Stimulated activated CD8-positive, alpha-beta memory T cell treated with anti-CD3 and anti-CD28 coated beads, Interleukin-7, amount 100 ng/mL, for 1 hour (primary cell): ENCODE measurements at places on chromosomes 4 and X.

- no peak for DNase-seq
Observed at GRCh38 chrX:633985-634958, 3.7 kb downstream of the SHOX start.

DNA sequence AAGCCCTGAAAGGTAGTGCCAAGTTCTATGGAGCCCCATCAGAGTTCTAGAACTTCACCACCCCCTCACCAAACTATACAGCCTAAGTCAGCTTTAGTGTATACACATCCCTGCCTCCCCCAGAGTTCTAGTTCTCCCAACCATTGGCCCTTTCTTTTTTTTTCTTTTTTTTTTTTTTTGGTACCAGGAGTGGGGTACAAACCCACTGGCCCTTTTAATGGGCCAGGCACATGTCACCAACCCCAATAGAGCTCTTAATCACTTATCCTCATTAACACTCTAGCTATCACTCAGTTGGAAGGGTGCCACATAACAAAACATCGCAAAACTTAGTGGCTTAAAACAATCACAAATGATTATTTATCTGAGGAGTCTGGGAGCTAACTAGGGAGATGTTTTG is 588.6 kb downstream of the BCOR start:
- no peak for DNase-seq

DNA sequence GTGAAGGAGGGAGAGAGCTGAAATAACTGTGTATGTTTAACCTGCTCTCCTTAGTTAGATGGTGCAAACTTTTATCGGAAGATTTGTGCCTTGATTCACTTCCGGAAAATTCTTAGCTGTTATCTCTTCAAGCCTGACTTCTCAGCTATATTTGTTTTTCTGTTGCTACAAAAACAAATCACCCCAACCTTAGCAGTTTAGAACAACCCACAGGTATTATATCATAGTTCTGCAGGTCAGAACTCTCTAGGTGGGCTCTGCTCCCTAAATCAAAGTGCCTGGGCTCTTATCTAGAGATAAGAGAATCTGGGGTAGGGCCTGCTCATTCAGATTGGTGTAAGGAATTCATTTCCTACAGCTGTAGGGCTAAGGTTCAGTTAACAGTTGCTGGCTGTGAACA is 15.1 kb upstream of the CEP135 start:
- DNase-seq, result no peak

DNA sequence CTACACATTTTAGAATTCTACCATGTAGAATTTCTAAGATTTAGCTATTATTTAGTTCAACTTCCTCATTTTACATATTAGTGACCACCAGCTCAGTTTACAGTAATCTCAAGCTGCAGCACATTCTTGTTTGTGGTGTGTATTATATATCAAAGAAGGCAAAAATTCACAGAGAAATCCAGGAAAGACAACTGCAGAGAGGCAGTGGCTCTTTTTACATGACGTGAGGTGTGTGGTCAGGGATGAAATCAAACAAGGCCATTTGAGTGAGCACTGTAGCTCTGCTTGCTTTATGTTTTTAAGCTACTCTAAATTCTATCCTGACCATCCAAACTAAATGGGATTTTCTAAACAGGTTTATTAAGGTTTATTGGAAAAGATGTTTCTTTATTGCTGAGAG is 71.1 kb downstream of the COL25A1 start:
- DNase-seq, result no peak

GRCh38 chr4:108852691-108853090 is 89.8 kb upstream of the ETNPPL start:
- DNase-seq, result no peak

DNA sequence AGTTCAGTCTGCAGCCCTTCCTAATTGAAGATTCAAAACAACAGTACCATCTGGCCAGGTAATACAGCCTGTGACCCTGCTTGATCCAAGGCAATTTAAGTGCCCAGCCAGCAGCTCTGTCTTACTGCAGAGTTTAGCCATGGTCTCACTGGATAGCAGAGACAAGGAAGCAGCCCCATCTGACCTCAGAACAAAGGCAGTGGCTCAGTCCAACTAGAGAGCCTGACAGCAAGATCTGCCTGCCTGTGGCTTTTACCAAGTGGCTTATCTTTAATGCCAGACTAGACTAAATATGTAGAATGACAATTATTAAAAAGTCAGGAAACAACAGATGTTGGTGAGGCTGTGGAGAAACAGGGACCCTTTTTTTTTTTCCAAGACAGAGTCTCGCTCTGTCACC is 293.4 kb downstream of the DTHD1 start:
- DNase-seq, result no peak

DNA sequence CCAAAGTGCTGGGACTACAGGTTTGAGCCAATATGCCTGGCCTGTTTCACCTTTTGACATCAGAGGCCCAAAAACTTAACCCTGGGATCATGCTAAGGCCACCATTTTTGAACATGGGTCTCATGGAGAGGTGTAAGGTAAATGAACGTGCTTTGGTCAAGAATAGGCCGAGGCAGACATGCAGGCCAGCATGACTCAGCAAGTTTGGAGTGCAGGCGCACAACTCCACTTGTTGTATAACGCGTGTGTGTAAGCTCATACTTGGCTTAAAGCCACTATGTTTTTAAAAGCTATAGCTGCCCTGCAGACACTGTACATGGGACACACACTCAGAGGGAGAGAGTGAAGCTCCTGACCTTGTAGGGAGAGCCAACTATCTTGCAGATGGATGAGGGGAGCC is 43.8 kb upstream of the HPSE start:
- no peak for DNase-seq

GRCh38 chr4:90996813-90997212 is 869.6 kb downstream of the CCSER1 start:
- DNase-seq, result no peak

DNA sequence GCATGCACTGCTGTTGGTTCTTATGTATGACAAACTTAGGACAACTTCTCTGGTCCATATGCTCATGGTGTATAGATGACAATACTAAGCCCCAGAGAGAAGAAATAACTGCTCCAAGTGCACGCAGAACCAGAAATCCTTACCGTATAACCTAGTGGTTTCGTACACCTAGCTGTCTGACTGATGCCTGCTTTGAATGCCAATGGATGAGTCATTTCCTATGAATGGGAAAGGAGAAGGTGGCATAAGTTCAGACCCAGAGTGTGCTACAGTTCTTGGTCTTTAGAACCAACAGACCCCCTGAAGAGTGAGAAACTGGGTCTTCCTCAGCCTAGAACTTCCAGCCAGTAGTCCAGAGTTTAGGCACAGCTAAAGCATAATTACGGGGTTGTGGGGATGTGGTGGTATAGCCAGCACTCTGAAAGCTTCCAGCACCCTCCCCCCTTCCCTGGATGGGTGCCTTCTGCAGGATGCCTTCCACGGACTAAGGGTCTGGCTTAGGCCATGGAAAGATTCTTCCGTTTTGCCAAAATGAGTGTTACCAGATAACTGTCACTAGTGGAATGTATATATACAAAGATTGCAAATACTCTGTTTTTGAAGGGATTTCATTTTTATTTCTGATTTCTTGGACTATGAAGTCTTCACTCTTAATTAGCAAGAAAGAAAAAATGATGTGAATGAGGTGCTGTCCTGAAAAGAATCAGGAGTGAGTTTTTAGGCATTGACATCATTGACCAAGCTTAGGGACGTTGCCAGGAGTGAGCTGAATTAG is 84.6 kb upstream of the PACRGL start:
- DNase-seq, result no peak

- DNase-seq, result no peak
Observed at GRCh38 chr4:99934891-99935290, 11.5 kb downstream of the DNAJB14 start.

- DNase-seq, result no peak
Observed at GRCh38 chrX:107154787-107155620, 36.4 kb upstream of the RBM41 start.

DNA sequence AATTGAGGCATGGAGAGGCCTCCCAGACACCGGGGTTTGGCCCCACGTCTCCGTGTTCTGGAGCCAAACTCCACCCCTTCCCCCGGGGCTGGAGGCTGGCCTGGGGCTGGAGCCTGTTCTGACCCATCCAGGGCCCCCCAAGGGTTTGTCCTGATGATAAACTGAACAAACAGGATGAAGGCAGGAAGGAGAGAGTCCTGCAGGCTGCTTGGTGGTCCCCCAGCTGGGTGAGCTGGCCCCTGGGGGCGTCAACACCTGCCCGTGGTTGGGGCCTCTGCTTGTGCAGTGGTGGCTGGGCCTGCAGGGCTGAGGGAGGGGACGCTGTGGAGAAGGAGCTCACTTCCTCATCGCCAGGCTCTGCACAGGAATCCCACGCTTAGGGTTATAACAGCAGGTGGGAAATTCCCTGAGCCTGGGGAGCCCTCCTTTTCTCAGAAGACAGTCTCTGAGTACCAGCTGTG is 2.3 kb downstream of the SH3TC1 start:
- DNase-seq, result no peak

DNA sequence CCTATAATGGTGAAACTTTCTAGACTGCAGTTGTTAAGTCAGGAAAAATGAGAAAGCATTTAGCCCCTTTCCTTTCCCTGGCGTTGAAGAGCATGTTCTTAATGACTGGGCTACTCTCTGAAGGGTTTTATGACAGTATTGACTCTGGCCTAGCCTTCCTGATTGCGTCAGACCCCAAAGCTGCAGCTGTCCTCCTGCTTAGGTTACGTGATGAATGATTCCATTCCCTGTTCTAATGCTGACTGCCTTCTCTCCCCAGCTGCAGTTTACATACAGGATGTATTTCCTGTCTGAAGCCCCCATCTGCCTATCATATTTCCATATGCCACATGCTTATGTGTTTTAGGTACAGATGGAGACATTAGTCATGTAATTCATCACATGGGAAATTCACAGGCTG is 105.8 kb upstream of the EGFL6 start:
- DNase-seq, result no peak

- no peak for DNase-seq
Observed at GRCh38 chrX:78725287-78725686, 22.2 kb upstream of the LPAR4 start.

DNA sequence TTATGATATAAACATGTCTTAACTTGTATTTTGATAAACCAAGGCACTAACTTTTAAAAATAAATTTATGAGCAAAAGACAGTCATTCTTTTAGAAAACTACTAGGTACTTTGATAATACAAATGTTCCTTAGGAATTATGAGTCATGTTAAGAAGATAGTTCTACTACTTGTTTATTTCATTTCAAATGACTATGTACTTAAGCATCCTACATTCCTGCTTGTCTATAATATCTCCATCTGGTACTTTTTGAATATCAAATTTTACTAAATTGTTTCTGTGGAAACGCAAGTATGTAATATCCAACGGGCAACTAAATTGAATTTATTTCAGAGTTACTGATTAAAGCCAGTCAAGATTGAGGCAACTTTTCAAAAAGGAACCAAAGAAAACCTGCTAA is 61.8 kb downstream of the CAMK2D start:
- no peak for DNase-seq

- peak; percentile 31 for DNase-seq
Observed at GRCh38 chrX:40278340-40279090, 180.8 kb upstream of the BCOR start.

- DNase-seq, result no peak
Observed at GRCh38 chr4:80017125-80017854, 55.7 kb downstream of the ANTXR2 start.

- DNase-seq, result no peak
Observed at GRCh38 chr4:169582203-169582602, 30.2 kb downstream of the NEK1 start.

GRCh38 chr4:25110527-25111329 is 49.5 kb downstream of the SEPSECS start:
- DNase-seq, result no peak

GRCh38 chr4:83074086-83074704 is 39.2 kb downstream of the COPS4 start:
- no peak for DNase-seq

GRCh38 chr4:41132055-41132683 is 82.2 kb downstream of the APBB2 start:
- no peak for DNase-seq

DNA sequence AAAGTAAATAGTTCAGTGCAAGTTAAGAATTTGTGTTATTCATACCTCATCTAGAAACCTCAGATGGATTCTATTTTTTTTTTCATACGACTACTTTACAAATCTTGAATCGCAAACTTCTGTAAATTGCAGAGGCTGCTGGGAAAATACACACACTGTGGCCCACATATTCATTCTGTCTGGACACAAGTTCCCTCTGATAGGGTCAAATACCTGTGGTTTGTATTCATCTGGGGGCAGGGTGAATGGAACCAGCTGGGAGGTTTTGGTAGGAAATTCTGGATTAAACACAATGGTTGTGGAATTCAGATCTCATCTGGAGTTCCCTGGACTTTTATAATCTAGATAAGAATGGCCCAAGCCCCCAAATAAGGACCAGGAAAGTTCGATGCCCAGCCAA is 56.2 kb downstream of the SPATA18 start:
- no peak for DNase-seq

DNA sequence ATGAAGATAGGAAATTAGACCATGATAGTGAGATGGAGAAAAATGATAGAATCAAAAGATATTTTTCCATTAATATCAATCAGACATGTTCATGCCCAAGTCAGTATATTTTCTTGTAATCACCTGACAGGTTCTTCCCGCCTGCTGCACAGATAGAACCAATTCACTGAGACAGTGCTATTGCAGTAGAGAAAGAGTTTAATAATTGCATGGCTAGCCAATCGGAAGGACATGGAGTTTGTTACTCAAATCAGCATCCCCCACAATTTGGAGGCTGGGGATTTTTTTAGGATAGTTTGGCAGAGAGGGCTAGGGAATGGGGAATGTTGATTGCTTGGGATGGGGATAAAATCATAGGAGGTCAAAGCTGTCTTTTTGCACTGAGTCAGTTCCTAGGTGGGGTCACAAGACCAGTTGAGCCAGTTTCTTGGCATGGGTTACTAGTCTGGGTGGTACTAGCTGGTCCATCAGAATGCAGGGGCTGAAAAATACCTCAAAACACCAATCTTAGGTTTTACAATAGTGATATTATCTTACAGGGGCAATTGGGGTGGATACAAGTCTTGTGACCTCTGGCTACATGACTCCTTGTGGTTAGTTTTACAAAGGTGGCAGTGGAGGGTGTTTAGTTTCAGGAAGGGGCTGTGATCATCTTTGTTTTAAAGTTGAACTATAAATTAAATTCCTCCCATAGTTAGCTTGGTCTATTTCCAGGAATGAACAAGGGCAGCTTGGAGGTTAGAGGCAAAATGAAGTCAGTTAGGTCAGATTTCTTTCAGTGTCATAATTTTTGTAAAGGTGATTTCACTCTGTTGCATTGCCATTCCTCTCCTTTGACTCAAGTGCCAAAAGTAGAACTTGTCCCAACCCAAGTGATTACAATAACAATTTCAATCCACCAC is 100.3 kb upstream of the PDE5A start:
- no peak for DNase-seq

DNA sequence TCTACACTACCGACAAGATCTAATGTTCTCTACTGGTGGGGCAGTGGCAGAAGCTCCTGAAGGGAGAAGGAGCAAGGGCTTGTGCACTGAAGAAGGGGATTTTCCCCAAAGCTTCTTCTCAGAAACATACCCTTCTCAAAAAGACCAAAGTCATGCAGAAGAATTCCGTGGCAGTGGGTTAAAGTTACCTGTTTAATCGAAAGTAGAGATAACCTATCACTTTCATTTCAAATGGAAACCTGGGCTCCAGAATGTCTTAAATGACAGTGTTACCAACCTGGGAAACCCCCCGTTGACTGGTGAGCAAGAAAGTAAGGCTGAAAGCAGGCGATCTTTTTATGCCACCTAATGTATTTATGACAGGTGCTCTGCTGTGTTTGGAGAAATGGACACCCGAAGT is 92.5 kb upstream of the TEX13D start:
- DNase-seq, result no peak
